ENCODE measurements at places on chromosomes 2 and 18.
A peak's percentile ranks its signal among the peaks of the same experiment; 100 is the strongest.

- no peak for DNase-seq
Measured at GRCh38 chr2:36561237-36561944, 36.6 kb downstream of the FEZ2 start.

DNA sequence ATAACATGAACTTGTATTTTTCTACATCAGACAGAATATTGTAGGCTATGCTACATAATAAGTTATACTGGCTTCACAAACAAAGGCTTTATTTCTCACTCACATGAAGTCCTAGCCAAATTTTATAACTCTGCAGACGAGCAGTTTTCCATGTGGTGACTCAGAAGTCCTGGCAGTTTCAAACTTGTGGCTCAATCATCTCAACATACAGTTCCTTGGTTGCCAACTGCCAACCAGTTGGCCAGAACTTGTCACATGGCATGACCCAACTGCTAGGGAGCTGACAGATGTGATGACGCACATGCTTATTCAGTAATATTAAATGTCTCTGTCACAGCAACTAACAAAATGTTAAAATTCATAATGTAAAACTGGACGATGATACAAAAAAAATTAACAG, 63.8 kb upstream of the ZC3H15 start:
- DNase-seq: no peak

DNA sequence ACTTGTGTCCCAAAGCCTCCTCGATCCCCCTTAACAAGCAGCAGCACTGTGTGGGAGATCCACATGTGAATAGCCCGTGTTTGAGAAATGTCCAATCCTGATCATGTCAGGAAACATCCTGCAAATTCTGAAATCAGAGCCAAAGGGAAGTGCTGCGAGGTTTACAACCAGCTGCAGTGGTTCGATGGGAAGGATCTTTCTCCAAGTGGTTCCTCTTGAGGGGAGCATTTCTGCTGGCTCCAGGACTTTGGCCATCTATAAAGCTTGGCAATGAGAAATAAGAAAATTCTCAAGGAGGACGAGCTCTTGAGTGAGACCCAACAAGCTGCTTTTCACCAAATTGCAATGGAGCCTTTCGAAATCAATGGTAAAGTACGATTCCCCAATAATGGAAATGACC, at the start of gene MARCO:
TSS of gene MARCO (plus strand) at position 164 of the 400 bp plus-strand sequence. CDS start at position 271, 107 bp downstream.
- no peak for DNase-seq

DNA sequence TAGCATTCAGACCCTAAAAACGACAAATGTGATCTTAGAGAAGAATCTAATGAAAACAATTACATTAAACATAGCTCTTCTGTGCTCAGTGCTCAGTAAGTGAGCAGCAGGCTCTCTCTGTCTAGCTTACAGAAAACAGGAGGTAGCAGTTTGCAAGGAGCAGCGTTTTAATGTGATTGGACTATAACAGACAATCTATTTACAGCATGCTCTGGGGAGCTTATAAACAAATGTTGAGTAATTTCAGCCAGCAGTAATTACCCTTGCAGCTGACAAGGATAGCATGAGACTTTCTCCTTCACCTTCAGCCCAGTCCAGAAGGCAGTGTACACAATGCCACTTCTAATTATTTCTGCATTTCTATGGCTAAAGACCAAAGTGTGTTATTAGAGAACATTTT, 270.4 kb downstream of the FIGN start:
- DNase-seq: no peak

- DNase-seq: no peak
Measured at GRCh38 chr2:42944779-42945415, 152.5 kb upstream of the HAAO start.

GRCh38 chr2:212097001-212097400, 441.6 kb downstream of the ERBB4 start:
- no peak for DNase-seq

DNA sequence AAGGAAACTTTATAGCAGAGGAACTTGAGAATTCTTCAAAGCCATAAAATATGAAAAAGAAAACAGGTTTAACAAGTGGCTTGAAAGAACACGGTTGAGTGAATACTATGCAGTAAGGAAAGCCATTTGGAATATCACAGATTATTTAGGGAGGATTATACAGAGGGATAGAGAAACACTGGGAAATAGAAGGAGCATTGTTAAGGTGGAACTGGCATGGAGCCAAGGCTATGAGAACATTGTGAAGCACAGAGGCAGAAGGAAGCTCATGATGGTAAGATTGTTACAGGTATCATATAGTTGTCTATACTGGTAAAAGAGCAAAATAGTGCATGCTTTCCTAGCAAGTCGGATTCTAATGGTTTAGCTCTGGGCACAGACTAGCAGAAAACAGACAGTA, 87.1 kb downstream of the SS18 start:
- no peak for DNase-seq

- peak; percentile 72 for DNase-seq
Measured at GRCh38 chr2:11784747-11785610, 38.5 kb downstream of the LPIN1 start.

DNA sequence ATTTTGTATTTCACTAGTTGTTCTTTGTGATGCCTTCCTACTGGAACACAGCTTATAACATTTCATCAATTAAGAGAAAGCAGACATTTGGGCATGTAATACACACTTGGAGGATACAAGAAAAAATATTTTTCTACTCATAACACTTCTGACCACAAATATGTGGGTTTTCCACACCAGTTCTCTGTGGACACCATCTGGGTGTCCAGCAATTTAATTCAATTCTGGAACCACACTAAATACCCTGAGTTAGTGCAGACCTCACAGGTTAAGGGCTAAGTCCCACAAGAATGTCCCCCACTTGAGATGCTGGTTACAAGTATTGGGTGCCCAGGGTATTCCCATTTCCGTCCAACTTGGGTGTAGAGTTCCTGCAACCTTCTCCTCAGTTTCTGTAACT, 91.1 kb upstream of the SKOR2 start:
- no peak for DNase-seq

DNA sequence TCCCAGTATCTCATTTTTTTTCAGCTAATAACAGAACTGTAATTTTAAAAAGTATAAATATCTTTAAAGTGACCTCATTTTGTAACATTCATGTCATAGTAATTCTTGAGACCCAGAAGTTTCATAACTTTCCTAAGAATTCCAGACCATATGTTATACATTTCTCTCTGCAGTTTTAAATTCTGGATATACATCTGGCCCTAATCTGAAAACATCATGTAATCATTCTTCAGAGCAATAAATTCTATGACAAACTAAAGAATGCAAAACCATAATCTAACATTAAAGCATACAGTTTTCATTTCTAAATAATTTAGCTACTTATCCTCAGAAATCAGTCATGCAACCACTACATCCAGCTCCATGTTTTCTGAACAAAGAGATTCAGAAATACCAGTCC, 198.3 kb upstream of the SLC35G4 start:
- no peak for DNase-seq

- DNase-seq: no peak
Measured at GRCh38 chr18:62717925-62718800, 2.8 kb downstream of the PHLPP1 start.

- no peak for DNase-seq
Measured at GRCh38 chr2:100266126-100266525, 56.2 kb downstream of the LONRF2 start.

GRCh38 chr18:73784853-73785252, 362.8 kb downstream of the FBXO15 start:
- DNase-seq: no peak

- no peak for DNase-seq
Measured at GRCh38 chr2:29613792-29614266, 307.6 kb downstream of the ALK start.

GRCh38 chr2:20673686-20674308, 6.9 kb downstream of the GDF7 start:
- no peak for DNase-seq

DNA sequence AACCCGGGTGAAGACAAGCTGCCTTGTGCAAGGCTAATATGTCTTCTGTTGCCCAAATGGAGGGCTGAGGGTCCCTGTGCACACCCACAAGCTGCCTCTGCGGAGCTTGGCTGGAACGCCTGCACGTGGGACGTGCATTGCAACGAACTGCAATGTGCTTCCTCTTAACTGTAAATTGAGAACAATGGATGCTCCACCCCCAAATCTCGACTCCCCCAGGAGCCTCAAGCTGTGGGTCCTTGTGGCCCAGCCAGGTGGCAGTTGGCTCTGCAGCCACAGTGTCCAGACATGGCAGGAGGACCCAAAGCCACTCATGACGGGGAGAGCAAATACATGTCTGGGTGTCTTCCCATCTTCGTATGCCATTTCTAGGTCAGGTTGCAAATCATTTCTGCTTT, 90.1 kb downstream of the TWIST2 start:
- no peak for DNase-seq

DNA sequence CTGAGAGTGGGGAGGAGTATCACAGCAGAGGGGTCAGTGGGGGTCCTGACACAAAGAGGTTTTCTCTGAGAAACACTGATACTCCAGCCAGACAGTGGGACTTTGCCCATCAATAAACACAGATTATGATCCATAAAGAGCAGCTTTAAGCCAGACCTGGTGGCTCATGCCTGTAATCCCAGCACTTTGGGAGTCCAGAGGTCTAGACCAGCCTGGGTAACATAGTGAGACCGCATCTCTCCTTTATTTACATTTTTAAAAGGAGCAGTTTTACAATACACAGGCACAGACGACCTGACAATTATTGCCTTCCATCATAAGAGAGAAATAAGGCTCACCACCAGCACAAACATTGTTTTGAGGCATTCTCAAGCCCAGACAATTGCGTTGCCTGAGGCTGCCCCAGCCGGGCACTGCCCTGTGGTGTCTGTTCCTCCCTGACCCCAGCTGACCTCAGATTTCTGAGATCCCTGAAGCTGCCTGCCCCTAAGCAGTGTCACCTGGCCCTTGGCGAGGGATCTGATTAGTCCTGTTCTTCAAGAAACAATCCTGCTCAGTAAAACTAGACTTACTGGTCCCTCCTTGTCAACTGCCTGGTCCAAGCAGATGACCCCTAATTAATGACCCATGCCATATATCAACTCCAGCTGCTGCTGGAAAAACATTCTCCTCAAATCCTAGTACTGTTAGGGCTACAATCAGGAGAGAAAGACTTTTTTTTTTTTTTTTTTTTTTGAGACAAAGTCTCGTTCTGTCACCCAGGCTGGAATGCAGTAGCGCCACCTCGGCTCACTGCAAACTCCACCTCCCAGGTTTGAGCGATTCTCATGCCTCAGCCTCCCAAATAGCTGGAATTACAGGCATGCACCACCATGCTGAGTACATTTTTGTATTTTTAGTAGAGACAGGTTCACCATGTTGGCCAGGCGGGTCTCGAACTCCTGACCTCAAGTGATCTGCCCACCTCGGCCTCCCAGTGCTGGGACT, 59.4 kb upstream of the SOS1 start:
- no peak for DNase-seq
